ENCODE measurements at places on chromosomes 3 and 15. TPM values are rescaled to one million over a fixed set of nuclear protein-coding genes. Genes with fewer than 3 reads are reported as not detected.

The SLC25A20 gene
- total RNA-seq = 20.3 TPM

The MST1R gene
- 1.1 TPM for total RNA-seq

The SLC7A14 gene
- total RNA-seq = 3.6 TPM

The LRRN1 gene
- total RNA-seq = 0.12 TPM

The CD200R1 gene
- 0.16 TPM for total RNA-seq

The DLL4 gene
- not detected for total RNA-seq

The UCN2 gene
- 2.6 TPM for total RNA-seq

The ZNF660 gene
- total RNA-seq = 1.7 TPM

The ARPIN gene
- total RNA-seq = 18.0 TPM

The PDE8A gene
- 38.8 TPM for total RNA-seq

The CGGBP1 gene
- 83.7 TPM for total RNA-seq

The SLC22A14 gene
- total RNA-seq = 0.49 TPM

The HHLA2 gene
- not detected for total RNA-seq

The SNTN gene
- total RNA-seq = not detected

The CACNA2D2 gene
- total RNA-seq = 0.12 TPM

The SLC28A2 gene
- total RNA-seq = not detected

The SUSD5 gene
- 16.1 TPM for total RNA-seq

The BSN gene
- under 0.01 TPM for total RNA-seq

The CCNDBP1 gene
- total RNA-seq = 81.2 TPM

The SPPL2A gene
- total RNA-seq = 162 TPM

The ATG3 gene
- total RNA-seq = 52.7 TPM

The SAMMSON gene
- not detected for total RNA-seq

The CALML4 gene
- total RNA-seq = 3.3 TPM

The RSL24D1 gene
- 76.1 TPM for total RNA-seq

The WDR73 gene
- 27.6 TPM for total RNA-seq

The SH2D7 gene
- not detected for total RNA-seq

The OIP5 gene
- total RNA-seq = 0.36 TPM

The SECISBP2L gene
- 40.4 TPM for total RNA-seq

The FOXB1 gene
- not detected for total RNA-seq

The HTR3E gene
- total RNA-seq = not detected

The PRSS50 gene
- not detected for total RNA-seq

The CTXND1 gene
- not detected for total RNA-seq

The SPINK8 gene
- total RNA-seq = not detected

The GOLGA6A gene
- not detected for total RNA-seq

The SH3GL3 gene
- 0.24 TPM for total RNA-seq

The RARRES1 gene
- total RNA-seq = 0.65 TPM

The DAZL gene
- under 0.01 TPM for total RNA-seq

The KIAA1143 gene
- total RNA-seq = 22.5 TPM

Measured in hair follicle dermal papilla cell (primary cell).